ENCODE measurements at places on chromosomes 12 and 14.

GRCh38 chr12:83700838-83701237, 1014.1 kb downstream of the TMTC2 start:
- H3K4me1 ChIP-seq: no peaks in the 10 kb centered on the region
- H3K27me3 ChIP-seq: no peaks in the 10 kb centered on the region
- H3K36me3 ChIP-seq: no peaks in the 10 kb centered on the region
- no peak overlapping the region for H3K27ac ChIP-seq

DNA sequence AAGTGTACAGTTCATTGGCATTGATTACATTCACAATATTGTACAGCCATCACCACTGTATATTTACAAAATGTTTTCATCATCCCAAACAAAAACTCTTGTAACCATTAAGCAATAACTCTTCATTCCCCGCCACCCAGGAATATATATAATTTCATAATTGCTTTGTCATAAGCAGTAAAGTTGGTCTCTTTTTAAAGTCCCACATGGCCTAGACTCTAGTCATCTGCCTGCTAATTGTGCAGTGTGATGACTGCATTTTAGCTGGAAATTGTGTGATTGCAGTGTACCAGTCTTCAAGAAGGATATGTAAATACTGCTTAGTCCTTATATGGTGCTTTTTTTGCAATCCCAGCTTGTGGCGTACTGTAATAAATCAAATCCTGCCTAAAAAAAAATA, 75.1 kb upstream of the ATP2A2 start:
- H3K36me3 ChIP-seq: peaks cover 5% of the 10 kb centered on the region
- no peak overlapping the region for H3K27ac ChIP-seq
- no peaks in the 10 kb centered on the region for H3K4me1 ChIP-seq
- DNase-seq: no peak

DNA sequence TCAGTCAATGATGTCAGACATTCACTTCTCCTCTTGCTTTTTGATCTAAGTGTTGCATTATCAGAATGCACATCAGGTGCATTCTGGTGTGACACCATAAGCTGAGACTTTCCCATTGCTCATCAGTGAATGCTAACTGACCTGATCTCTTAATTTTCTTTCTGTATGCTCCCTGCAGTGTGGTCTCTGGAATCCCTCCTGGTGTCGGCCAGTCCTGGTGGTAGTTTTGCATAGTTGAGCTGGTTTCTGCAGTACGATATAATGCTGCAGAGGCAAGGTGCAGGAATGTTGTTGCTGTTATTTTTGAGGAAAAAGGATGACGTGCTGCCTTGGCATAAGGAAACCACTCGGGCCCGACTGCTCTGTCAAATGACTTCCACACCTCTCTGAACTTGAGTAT, 11.0 kb upstream of the SRP54 start:
- H3K27ac ChIP-seq: peak overlapping the region; percentile 6
- no peak for DNase-seq
- H3K36me3 ChIP-seq: peaks cover 4% of the 10 kb centered on the region
- no peaks in the 10 kb centered on the region for H3K27me3 ChIP-seq
- peaks cover 23% of the 10 kb centered on the region for H3K4me1 ChIP-seq
- H3K4me3 ChIP-seq: no peak overlapping the region

DNA sequence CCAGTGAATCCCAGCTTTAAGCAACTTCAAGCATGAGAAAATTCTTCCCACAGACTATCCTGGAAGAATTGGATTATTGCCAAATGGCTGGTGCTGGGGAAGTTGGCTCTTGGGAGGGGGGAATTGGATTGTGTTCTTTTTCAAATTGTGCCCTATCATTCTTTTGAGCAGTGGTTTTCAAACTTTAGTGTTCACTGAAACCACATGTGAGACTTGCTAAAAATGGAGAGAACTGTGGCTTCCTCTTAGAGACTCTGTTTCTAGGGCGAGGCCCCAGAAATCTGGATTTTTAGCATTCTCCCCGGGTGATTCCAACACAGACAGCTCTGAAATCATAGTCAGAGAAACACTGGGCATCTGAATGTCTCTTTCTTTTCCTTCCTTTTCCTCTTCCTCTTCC, 14.3 kb upstream of the OTUB2 start:
- no peak for DNase-seq
- peaks cover 39% of the 10 kb centered on the region for H3K27me3 ChIP-seq
- peaks cover 6% of the 10 kb centered on the region for H3K4me1 ChIP-seq
- no peak overlapping the region for H3K4me3 ChIP-seq
- no peak overlapping the region for H3K27ac ChIP-seq

DNA sequence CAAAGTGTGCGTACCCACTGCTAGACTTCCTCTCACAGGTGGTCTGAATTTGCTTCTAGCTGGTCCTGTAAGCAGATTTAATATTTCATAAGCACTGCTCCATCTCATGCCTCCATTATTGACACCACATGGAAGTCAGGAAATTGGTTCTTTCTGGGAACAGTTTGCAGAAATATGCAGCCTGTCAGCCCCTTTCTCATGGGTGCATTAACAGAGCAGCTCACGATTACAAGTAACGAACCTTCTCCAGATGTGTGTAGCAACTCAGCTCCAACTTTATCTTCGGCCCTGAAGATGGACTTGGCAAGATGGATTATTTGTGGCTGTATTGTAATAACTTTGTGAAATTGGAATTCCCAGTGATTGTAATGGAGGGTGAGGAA, 214.5 kb upstream of the DDHD1 start:
- DNase-seq: no peak
- H3K4me3 ChIP-seq: no peak overlapping the region
- H3K4me1 ChIP-seq: no peaks in the 10 kb centered on the region
- no peaks in the 10 kb centered on the region for H3K27me3 ChIP-seq

DNA sequence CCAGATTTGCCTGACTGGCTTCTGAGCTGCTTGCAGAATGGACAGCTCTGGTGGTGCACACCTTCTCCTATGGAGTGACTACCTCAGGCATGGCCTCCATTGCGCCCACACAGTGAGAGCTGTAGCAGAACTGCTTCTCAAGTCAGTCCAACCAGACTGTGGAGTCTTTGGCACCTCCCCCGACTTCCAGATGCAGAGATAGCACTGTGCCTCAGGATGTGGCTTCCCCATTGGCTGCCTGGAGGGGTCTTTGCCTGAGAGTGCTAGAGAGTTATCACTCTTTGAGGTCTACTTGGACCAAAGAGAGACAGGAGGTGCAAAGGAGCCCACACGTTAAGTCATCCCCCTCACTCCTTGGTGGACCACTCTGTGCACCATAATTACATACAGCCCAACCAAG, 44.8 kb upstream of the FRS2 start:
- no peak overlapping the region for H3K4me3 ChIP-seq
- no peaks in the 10 kb centered on the region for H3K4me1 ChIP-seq
- H3K27ac ChIP-seq: no peak overlapping the region
- peaks cover 4% of the 10 kb centered on the region for H3K36me3 ChIP-seq
- H3K27me3 ChIP-seq: no peaks in the 10 kb centered on the region
- DNase-seq: no peak

- no peak overlapping the region for H3K4me3 ChIP-seq
- no peak overlapping the region for H3K27ac ChIP-seq
- H3K4me1 ChIP-seq: no peaks in the 10 kb centered on the region
- H3K27me3 ChIP-seq: no peaks in the 10 kb centered on the region
- H3K36me3 ChIP-seq: no peaks in the 10 kb centered on the region
- no peak for DNase-seq
These were observed 993.9 kb downstream of the GALC start for GRCh38 chr14:86999036-86999435.

GRCh38 chr12:88036353-88036965, 7.3 kb upstream of the C12orf50 start:
- H3K27ac ChIP-seq: peak overlapping the region; percentile 34
- DNase-seq: no peak
- peak overlapping the region; percentile 100 for H3K4me3 ChIP-seq
- peaks cover 18% of the 10 kb centered on the region for H3K4me1 ChIP-seq

GRCh38 chr12:31440134-31440533, 114.2 kb upstream of the SINHCAF start:
- H3K4me1 ChIP-seq: no peaks in the 10 kb centered on the region
- DNase-seq: no peak
- H3K4me3 ChIP-seq: no peak overlapping the region
- no peak overlapping the region for H3K27ac ChIP-seq
- no peaks in the 10 kb centered on the region for H3K27me3 ChIP-seq
- H3K36me3 ChIP-seq: peaks cover 2% of the 10 kb centered on the region

GRCh38 chr12:75894965-75895754, 136.4 kb downstream of the PHLDA1 start:
- no peaks in the 10 kb centered on the region for H3K4me1 ChIP-seq
- H3K27me3 ChIP-seq: peaks cover 52% of the 10 kb centered on the region
- H3K27ac ChIP-seq: no peak overlapping the region
- no peaks in the 10 kb centered on the region for H3K36me3 ChIP-seq
- no peak overlapping the region for H3K4me3 ChIP-seq

GRCh38 chr12:9243999-9244649, 35.9 kb upstream of the PZP start:
- H3K4me3 ChIP-seq: no peak overlapping the region
- peaks cover 13% of the 10 kb centered on the region for H3K27me3 ChIP-seq
- H3K27ac ChIP-seq: no peak overlapping the region
- H3K4me1 ChIP-seq: peaks cover 8% of the 10 kb centered on the region
- H3K36me3 ChIP-seq: peaks cover 4% of the 10 kb centered on the region

GRCh38 chr12:27185234-27186021, 58.7 kb upstream of the STK38L start:
- H3K4me3 ChIP-seq: no peak overlapping the region
- peak overlapping the region; percentile 34 for H3K27ac ChIP-seq
- H3K4me1 ChIP-seq: peaks cover 33% of the 10 kb centered on the region
- peaks cover 3% of the 10 kb centered on the region for H3K36me3 ChIP-seq

GRCh38 chr12:21001778-21002177, 129.2 kb upstream of the SLCO1B1 start:
- H3K27ac ChIP-seq: no peak overlapping the region
- H3K4me3 ChIP-seq: no peak overlapping the region
- DNase-seq: no peak
- no peaks in the 10 kb centered on the region for H3K36me3 ChIP-seq
- no peaks in the 10 kb centered on the region for H3K4me1 ChIP-seq

DNA sequence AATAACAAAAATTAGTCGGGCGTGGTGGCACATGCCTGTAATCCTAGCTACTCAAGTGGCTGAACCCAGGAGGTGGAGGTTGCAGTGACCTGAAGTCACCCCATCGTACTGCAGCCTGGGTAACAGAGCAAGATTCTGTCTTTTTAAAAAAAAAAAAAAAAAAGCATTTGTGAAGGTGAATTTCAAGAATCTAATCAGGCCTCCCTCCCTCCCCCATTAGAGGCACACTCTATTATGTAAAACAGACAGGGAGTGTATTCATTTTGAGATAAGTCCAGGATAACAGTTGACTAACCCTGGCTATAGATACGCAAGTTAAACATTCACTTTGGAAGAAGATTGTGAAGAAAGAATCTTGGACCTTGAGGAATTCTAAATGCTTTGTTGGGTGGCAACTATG, 2.9 kb downstream of the RESF1 start:
- H3K27me3 ChIP-seq: no peaks in the 10 kb centered on the region
- no peak for DNase-seq
- peaks cover 45% of the 10 kb centered on the region for H3K36me3 ChIP-seq
- no peak overlapping the region for H3K27ac ChIP-seq
- H3K4me1 ChIP-seq: peaks cover 84% of the 10 kb centered on the region

GRCh38 chr14:75831455-75831854, 150.3 kb downstream of the TGFB3 start:
- no peaks in the 10 kb centered on the region for H3K4me1 ChIP-seq
- H3K36me3 ChIP-seq: peaks cover 24% of the 10 kb centered on the region
- H3K4me3 ChIP-seq: no peak overlapping the region

- DNase-seq: no peak
- no peak overlapping the region for H3K27ac ChIP-seq
- no peaks in the 10 kb centered on the region for H3K4me1 ChIP-seq
- H3K27me3 ChIP-seq: peaks cover 14% of the 10 kb centered on the region
- no peaks in the 10 kb centered on the region for H3K36me3 ChIP-seq
- H3K4me3 ChIP-seq: no peak overlapping the region
These were observed 227.4 kb downstream of the SUDS3 start for GRCh38 chr12:118603610-118604361.

- peaks cover 35% of the 10 kb centered on the region for H3K27me3 ChIP-seq
- H3K4me3 ChIP-seq: no peak overlapping the region
- no peak overlapping the region for H3K27ac ChIP-seq
These were observed 303.9 kb downstream of the CACNA1C start for GRCh38 chr12:2356601-2357125.

GRCh38 chr14:71328183-71328582, 420.9 kb downstream of the PCNX1 start:
- no peaks in the 10 kb centered on the region for H3K27me3 ChIP-seq
- peak overlapping the region; percentile 59 for H3K4me3 ChIP-seq
- H3K27ac ChIP-seq: peak overlapping the region; percentile 49

- H3K4me1 ChIP-seq: peaks cover 39% of the 10 kb centered on the region
- H3K27ac ChIP-seq: peak overlapping the region; percentile 42
- no peaks in the 10 kb centered on the region for H3K27me3 ChIP-seq
- H3K4me3 ChIP-seq: no peak overlapping the region
- no peaks in the 10 kb centered on the region for H3K36me3 ChIP-seq
- no peak for DNase-seq
These were observed 7.3 kb upstream of the CLMN start for GRCh38 chr14:95326987-95327386.

- no peaks in the 10 kb centered on the region for H3K27me3 ChIP-seq
- peaks cover 5% of the 10 kb centered on the region for H3K4me1 ChIP-seq
- H3K4me3 ChIP-seq: no peak overlapping the region
- H3K27ac ChIP-seq: no peak overlapping the region
These were observed 7.4 kb upstream of the KTN1 start for GRCh38 chr14:55572578-55572977.

- peaks cover 5% of the 10 kb centered on the region for H3K4me1 ChIP-seq
- no peaks in the 10 kb centered on the region for H3K27me3 ChIP-seq
- H3K36me3 ChIP-seq: no peaks in the 10 kb centered on the region
- no peak overlapping the region for H3K4me3 ChIP-seq
- DNase-seq: no peak
These were observed 21.4 kb downstream of the TMEM229B start for GRCh38 chr14:67467134-67467533.

DNA sequence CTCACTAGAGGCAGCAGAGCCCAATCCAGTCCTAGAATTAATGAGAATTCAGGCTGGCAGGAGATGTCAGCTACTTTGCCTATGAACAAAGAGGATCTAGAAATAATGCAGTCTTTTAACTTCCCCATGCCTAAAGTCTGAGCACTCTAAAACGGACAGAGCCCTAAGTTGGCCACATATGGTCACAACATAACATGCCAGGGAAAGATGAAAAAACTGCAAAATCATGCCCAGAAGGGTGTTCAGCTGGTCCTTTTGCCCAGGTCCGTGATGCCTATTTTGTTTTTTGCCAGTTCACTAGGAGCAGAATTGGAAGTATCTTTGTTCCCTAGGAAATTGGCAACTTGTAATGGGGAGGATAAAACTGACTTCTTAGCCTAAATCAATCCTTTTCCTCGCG, 20.3 kb upstream of the LMNTD1 start:
- peaks cover 5% of the 10 kb centered on the region for H3K27me3 ChIP-seq
- no peak for DNase-seq
- no peak overlapping the region for H3K27ac ChIP-seq
- H3K4me1 ChIP-seq: no peaks in the 10 kb centered on the region
- no peak overlapping the region for H3K4me3 ChIP-seq
